ENCODE measurements at places on chromosomes 7 and 10.

DNA sequence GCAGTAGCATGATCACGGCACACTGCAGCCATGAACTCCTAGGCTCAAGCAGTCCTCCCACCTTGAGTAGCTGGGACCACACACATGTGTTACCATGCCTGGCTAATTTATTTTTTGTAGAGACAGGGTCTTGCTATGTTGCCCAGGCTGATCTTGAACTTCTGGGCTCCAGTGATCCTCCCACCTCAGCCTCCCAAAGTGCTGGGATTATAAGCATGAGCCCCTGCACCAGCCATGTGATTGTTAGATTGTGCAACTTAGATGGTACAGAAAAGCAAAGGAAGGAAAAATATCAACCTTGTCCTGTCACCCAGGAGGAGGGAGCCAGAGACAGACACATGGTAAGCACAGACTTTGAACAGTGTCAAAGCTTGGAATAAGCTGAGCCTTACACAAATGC is 73.5 kb downstream of the CCNY start:
- DNase-seq, result no peak

- no peak for DNase-seq
Measured at GRCh38 chr10:88138319-88138848, 275.0 kb downstream of the PTEN start.

GRCh38 chr7:80098795-80099194 is 35.8 kb upstream of the GNAI1 start:
- no peak for DNase-seq

DNA sequence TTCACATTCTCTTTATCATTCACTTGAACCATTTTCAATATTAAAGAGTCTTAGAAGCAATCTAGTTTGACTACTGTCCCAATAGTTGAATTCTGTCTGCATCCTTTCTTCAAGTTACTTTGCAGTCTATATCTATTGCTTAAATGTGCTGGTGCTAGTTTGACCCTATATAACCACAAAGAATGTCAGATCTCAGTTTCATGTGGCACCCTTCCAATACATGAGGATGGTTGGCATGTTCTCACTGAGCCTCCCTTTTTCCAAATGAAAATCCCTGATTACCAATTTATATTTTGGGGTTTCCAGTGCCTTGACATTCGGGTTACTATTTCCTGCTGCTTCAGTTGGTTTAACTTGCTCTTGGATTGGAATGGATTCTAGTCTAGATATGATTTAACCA is 292.7 kb downstream of the EXOC4 start:
- DNase-seq, result no peak

- no peak for DNase-seq
Measured at GRCh38 chr10:77208684-77209256, 428.8 kb downstream of the KCNMA1 start.

GRCh38 chr7:151461942-151462230 is 21.9 kb upstream of the CRYGN start:
- no peak for DNase-seq

GRCh38 chr10:118730756-118731456 is 23.9 kb downstream of the CACUL1 start:
- DNase-seq, result no peak

DNA sequence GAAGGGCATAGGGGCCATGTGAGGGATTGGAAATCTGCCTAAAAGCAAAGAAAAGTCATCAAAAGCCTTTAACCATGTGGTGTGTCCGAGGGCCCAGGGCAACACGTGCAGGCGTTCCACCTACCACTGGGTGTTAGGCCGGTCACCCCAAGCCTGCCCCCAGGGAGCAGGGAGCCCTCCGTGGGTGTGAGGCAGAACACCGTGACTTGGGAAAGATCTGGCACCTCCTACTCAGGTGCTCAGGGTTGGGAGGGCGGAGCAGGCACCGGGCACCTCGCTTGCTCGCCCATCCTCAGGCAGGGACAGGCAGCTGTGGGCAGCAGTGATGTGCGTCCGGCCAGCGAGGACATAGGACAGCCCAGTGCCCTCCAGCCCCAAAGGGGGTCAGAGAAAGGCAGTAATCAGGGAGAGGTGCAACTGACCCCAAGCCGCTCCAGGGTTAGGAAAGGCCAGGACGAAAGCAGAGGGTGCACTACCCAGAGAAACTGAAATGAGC is 80.7 kb upstream of the CHST15 start:
- no peak for DNase-seq
